Stimulated activated CD4-positive, alpha-beta T cell treated with anti-CD3 and anti-CD28 coated beads, Interleukin-1b, Interleukin-23, amount 100 ng/mL, for 24 hours (primary cell): ENCODE measurements at places on chromosomes 16 and 17.

DNA sequence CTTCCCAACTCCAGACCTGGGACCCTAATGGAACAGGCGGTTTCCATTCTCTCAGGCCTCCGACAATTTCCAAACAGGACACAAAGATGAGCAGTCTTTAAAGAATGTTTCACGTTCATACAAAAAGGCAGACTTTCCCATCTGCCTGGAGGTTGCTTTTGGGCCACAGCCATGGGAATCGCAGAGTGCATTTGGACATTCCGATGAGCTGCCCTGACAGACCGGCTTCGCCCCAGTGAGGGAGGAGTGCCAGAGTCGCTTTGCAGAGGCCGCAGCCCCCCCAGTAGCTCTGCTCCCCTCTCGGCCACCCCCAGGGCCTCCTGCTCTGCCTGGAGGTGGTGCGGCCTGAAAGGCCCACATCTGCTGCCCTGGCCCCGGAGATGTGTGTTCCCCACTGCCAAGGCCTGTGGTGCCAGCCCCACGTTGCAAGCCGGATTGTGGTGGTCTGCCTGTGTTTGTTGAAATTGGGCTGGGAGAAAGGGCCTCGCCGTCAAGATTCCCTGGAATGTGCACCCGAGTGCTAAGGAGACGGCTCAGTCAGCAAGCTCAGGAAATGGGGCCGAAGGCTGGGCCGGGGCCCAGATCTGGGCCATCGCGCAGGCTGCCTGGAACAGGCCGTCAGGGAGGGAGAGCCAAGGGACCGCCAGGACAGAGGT, 89.8 kb downstream of the C16orf95 start:
- no peak for DNase-seq

GRCh38 chr16:86665319-86665675, 86.9 kb downstream of the FOXL1 start:
- DNase-seq = no peak

GRCh38 chr16:77977339-77977738, 45.0 kb upstream of the CLEC3A start:
- no peak for DNase-seq

GRCh38 chr16:63983401-63983800, 1138.5 kb downstream of the CDH11 start:
- no peak for DNase-seq

DNA sequence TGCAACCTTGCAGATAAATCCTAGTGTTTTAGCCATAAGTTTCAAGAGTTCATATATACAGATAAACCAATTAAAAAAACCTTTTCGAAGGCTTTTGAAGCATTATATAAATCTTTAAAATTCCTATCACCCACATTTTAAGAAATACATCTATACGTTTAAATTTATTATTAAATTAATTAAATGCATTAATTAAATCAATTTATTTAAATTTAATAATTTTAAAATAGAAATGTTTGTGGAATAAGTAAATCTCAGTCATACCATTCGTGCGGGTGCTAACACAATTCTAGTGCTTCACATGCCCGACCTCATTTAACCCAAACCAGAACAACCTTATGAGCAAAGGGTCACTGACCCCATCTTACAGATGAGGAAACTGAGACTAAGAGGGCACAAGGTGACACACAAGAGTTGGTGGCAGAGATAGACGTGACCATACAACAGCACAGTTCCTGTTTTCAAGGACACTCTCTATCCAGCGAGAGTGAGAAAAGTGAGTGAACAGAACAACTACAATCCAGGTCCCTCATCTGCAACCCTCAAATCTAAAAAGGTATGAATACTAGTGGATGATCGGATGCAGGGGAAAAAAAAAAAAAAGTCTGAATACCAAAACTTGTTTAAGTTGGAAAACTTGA, 1.4 kb downstream of the NSMCE1 start:
- DNase-seq = no peak

DNA sequence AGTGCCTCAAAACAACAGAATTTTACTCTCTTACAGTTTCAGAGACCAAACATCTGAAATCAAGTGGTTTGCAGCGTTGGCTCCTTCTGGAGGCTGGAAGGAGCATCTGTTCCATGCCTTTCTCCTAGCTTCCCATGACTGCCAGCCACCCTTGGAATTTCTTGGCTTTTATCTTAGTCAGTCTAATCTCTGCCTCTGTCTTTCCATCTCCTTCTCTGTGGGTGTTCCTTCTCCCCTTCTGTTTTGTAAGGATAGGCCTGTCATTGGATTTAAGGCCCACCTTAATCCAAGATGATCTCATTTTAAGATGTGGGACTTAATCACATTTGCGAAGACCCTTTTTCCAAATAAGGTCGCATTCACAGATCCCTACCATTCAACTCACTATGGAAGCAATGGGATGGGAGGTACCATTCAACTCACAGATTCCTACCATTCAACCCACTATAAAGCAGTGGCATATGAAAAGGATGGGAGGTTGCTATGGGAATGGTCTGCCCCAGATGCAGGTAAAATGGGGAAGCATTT, 321.8 kb downstream of the WWOX start:
- DNase-seq = no peak

GRCh38 chr17:43517161-43517560, 29.0 kb downstream of the ETV4 start:
- DNase-seq = no peak

DNA sequence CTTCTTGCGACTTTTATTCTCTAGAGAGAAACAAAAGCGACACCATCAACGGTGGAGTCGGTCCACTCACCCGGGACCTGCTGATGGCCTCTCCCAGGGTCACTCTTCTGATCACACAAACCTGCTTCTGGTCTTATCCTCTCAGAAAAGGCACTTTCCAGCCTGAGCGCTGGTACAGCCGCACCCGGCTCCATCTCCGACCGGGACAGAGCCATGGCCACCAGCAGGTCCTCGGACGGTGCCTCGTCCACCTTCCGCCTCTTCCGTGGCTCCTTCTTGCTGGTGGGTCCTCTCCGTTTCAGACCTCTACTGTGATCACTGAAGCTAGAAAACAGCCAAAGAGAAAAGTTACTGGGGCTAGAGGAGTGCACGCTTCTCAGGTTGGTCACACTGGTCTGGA, 13.7 kb downstream of the SLX4 start:
- DNase-seq = no peak

- no peak for DNase-seq
Measured at GRCh38 chr17:81708739-81709185, 3.3 kb upstream of the SLC25A10 start.

DNA sequence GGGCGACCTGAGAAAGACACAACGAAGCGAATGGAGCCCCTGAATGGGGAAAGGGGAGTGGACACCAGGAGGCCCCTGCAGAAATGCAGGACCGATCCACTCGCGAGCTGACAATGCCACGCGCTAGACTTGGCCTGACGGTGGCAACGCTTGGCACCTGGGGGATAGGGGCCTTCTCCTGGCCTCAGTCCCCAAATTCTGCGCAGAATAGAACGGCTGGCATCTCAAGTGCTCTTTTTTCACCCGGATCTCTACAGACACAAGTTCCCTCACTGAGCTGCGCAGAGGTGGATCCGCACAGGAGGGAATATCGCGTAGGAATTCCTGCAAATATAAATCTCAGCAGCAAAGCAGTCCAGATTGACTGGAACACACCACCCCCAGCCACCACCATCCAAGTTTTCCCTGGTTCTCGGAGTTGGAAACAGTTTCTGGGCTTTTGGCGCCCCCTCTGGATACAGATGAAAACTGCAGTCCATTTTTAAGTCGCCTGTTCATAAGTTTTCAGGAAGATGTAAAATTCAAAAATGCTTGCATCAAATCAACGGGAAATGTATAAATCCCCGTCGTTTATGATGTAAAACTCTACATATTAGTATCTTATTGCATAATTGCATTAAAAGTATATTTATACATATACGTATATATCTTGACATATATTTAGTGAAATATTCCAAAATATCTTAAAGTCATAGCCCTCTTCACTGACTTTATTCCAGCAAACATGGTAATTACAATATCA, 2.3 kb upstream of the SOX9 start:
- no peak for DNase-seq

DNA sequence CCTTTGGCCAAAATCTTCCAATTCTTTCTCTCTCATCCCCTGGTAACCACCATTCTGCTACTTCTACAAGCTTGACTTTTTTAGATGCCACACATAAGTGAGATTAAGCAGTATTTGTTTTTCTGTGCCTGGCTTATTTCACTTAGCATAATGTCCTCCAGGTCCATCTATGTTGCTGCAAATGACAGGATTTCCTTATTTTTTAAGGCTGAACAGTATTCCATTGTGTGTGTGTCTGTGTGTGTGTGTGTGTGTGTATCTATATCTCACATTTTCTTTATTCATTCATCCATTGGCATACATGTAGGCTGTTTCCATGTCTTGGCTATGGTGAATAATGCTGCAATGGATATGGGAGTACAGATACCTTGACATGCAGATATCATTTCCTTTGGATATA, 6.1 kb downstream of the ACACA start:
- no peak for DNase-seq

GRCh38 chr17:69906306-69906705, 168.7 kb upstream of the KCNJ16 start:
- no peak for DNase-seq

GRCh38 chr17:10699856-10700255, 2.5 kb downstream of the ADPRM start:
- DNase-seq = no peak

DNA sequence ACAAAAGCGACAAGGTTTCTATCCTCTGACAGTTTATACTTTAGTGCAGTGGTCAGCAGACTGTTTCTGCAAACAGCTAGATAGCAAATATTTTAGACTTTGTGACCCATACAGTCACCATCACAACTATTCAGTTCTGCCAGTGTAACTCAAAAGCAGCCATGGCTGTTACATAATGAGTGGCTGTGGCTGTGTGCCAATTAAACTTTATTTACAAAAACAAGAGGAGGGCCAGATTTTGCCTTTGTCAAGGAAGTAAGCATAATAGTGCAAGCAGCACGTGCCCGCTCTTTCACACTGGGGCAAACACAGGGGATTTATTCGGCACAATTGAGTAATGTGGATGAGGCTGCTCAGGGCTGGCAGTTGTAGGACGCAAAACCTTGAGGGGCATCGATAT, 551.5 kb downstream of the MAF start:
- no peak for DNase-seq

DNA sequence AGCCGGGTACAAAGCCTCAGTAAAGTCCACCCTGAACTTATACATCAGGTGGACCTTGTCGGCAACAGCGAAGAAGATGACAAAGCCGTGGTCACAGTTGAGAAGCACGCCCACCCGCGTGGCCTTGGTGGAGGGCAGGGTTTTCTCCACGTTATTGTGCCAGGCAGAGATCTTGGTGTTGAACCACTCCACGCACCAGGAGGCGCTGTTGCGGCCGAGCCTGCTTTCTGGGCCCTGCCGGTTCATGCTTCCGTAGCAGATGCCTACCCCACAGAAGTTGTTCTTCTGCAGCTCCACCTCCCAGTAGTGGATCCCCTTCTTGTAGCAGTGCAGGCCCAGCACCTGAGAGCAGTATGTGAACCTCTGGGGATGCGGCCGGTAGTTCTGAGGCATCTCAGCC, 22.1 kb downstream of the TRIM25 start:
- no peak for DNase-seq

DNA sequence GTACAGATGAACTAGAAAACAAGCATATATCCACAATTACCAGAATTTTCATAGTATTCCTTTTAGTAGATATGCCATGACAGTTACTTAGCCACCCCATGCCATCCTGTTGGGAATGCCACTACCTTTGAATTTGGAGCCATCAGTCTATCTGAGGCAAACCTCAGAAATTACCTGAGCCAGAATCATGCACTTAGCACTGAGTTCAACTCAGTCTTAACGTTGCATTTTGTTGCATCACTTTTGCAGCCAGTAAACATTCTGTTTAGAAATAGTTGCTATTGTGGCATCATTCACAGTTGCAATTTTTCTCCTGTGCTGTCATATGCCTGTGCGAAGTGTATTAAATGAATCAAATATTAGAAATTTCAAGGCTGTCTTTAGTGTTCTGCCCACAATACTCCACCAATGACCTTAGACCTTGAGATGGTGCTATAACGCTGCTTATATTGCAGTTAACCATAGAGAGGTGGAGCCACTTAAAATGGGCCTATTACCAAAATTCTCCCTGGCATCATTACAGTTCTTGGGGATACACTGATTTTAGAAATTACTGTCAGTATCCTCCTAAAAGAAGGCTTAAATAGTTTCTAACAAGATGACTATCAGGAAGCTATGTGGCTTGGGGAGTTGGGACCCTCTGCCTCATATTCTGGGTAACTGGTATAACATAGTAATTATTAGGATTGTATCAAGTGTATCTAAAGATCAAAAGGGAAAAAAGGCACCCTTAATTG, 11.1 kb downstream of the PTRH2 start:
- no peak for DNase-seq

DNA sequence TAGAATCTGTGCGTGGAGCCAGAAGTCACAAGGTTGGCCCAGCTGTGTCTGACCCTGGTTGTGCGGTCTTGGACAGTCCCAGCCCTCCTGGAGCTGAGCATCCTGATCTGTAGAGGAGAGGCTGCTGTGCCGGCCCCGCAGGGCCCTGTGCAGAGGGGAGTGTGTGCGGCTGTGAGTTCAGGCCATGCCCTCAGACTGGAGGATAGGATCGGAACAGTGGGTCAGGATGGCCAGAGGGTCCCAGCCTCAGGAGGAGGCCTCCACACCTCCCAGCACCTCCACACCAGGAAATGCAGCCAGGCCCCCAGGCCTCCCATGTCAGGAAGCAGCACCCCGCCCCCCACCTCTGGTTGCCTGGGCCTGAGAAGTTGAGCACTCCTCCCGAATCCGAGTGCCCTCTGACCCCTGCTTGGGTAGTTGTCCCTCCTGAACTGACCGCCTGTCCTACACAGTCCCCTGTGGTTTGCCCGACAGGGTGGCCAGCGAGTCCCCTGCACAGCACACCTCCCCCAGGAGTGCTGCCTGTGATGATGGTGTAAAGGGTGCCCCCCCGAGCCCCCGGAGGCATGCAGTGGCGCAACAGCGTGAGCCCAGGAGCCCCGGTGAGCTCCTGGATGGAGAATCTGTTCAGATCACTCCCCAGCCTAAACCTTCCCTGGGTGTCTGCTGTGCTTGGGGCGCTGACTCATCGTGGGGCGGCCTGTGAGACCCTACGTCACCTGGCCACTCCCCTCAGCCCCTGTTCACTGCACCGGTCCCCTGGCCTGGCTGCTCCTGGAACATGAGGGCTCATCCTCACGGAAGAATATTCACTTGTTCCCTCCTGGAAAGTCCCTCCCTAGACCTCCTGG, 285.2 kb downstream of the SEC14L1 start:
- DNase-seq = no peak

- DNase-seq = no peak
Measured at GRCh38 chr16:84371553-84371865, 3.2 kb downstream of the ATP2C2 start.

DNA sequence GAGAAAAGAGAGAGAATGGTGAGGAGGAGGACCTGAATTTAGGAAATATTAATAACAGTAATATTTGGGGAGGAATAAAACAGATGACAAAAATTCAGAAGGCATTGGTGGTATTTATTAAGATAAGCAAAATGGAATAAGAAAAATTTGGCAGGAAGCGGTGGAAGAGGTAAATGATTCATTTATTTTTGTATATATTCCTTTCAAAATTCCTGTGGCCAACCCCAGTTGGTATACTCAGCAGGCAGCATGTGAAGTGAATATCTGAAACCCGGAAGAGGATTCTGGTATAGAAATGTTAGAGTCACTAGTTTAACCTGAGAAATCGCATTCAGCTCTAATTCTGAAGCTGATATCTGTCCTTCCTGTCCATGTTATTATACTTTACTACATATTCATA, 792.0 kb downstream of the KCNJ2 start:
- DNase-seq = no peak

- no peak for DNase-seq
Measured at GRCh38 chr16:23826528-23827045, 9.2 kb upstream of the PRKCB start.
